ENCODE measurements at places on chromosomes 7 and 10. TPM values are rescaled to one million over a fixed set of nuclear protein-coding genes. Genes with fewer than 3 reads are reported as not detected.

DNA sequence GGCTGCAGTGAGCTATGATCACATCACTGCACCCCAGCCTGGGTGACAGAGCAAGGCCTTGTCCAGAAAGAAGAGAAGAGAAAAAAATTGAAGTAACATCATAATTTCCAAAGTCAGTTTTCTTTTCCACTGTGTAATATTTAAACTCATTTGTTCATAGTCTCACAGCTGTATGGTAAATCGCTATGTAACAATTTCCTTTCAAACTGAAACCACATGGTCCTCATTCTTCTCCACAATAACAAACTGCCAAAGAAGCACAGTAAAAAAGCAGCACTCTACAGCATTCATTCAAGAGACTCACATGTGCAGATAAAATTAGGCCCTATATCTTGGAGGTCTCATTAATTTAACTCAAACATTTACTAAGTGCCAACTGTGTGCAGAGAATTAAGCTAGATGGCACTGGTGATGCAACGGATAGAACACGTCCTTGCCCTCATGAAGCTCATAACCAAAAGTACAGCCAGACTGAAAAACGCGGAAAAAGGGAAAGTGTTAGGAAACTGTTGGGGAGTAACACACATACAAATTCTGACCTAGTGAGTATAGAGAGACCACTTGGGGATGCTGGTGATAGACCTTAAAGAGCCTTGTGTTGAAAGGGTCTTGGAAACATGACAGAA is 174.0 kb upstream of the KCTD7 start:
- DNase-seq = no peak

DNA sequence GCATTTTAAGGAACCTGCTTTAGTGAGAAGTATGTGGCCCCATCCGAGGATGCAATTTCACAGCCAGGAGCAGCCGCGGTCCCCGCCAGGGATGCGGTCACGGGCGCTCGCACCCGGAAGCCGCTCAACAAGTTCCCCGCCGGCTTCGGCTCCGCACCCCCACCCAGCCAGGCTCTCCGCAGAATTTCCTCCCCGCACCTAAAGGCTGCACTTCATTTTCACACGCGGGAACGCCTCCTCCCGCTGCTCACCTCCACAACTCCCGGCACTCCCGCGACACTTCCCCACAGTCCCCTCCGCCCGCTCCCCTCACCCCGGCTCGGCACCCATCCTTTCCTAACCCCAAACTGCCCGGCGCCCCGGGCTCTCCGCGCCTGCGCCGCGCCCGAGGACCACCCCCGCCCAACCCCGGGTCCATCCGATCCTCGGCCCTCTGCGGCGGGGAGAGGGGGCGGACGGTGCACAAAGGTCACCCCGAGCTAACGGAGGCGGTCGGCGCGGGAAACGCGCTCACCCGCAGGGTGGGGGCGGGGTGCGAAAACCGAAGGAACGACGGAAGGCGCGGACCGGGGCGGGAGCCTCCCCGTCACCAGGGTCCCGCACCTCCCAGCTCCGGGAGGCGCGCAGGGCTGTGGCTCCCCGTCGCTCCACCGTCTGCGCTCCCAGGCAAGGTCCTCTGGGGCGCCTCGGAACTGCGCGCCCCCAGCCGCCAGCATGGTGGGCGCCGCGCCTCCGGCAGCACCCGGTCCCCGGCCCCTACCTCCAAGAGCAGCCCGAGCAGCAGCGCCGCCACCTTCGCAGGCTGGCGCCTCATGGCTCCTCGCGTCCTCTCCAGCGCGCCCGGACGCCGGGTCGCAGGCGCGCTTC is 558 bp downstream of the VOPP1 start:
- DNase-seq = peak; percentile 82

DNA sequence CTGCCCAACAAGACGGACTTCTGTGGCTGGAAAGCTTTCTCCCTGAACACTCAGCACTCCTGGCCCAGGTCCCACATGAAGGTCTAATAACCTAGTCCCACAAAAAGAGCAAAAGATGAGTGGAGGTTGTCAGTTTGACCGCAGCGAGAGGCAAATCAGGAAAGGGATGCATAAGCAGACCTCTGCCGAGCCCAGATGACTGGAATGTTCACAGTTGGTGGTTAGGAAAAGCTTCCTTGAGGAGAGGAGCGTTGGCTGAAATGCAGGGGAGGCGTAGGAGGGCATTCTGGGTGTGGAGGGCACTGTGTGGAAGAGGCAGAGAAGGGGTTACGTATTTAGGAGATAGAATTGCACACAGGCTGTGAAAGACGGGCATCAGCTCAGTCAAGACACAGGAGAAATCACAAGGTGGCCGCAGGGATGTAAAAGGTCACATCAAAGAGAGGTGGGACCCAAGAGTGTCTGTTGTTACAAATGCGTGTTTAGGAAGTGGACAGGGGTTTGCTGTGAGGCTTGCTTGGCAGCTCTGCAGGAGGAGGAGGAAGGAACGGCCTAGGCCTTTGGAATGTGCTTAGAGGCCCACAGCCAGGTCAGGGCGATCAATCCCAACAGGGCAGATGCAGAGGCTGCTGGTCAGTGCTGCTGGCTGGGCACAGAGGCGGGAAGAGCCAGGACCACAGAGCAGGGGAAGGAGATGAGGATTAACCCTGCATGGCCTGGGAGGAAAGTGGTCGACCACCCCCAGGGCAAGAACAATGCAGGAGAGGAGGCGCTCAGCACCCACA is 133.5 kb downstream of the VIPR2 start:
- DNase-seq = peak; percentile 41

DNA sequence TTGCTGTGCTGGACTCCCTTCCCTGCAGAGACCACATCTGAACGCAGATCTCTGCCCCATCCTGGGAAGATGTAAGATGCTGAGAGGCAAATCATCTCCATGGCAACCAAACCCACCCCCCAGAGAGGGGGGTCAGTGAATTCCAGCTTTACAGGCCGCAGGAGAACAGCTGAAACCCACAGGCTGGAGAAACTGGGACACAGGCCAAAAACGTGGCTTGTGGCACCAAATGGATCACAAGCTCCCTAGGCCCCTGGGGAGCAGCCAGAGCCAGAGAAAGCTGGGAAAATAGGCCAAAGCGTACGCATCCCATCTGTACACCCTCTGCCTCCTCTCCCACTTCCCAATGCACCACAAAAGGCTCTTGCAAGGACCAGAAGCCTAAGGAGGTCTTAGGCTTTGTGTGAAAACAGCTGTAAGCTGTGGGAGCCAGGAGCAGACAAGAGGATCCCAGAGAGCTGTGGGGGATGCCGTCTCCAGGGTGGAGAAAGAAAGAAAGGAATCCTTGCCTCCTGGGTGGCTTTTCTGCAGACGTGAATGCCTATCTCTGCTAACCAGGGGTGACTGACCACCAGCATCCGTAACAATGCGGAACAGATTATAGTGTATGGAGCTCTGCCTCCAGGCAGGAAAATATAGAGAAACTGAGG is 59.5 kb downstream of the TMEM130 start:
- no peak for DNase-seq

The BLVRA gene
- 104 TPM for total RNA-seq

GRCh38 chr10:65042496-65042895 is 1521.3 kb downstream of the REEP3 start:
- DNase-seq = no peak

GRCh38 chr7:101186844-101187428 is 6.8 kb upstream of the NAT16 start:
- DNase-seq = no peak

- DNase-seq = peak; percentile 64
Measured at GRCh38 chr7:75979759-75980429, 14.5 kb downstream of the TMEM120A start.

Data from upper lobe of right lung (tissue), 1 donor.